ENCODE measurements at places on chromosomes 13 and 19. TPM values are rescaled to one million over a fixed set of nuclear protein-coding genes. Genes with fewer than 3 reads are reported as not detected.
A peak's percentile ranks its signal among the peaks of the same experiment; 100 is the strongest.

Gene TMEM59L
- not detected for total RNA-seq

Gene ZNF222
- 7.4 TPM for total RNA-seq

Gene MBD3L2
- not detected for total RNA-seq

Gene APOC4
- not detected for total RNA-seq

Gene CYP4F11
- total RNA-seq, result 0.16 TPM

Gene TMEM255B
- 0.76 TPM for total RNA-seq

Gene CRB3
- 5.7 TPM for total RNA-seq

Gene CXCL17
- not detected for total RNA-seq

Gene WDR88
- not detected for total RNA-seq

GRCh38 chr13:46595136-46595884 lies 42.3 kb downstream of the LRCH1 start:
- H3K4me3 ChIP-seq, result no peak overlapping the region
- peaks cover 41% of the 10 kb centered on the region for H3K4me1 ChIP-seq
- H3K27ac ChIP-seq, result no peak overlapping the region
- H3K36me3 ChIP-seq, result no peaks in the 10 kb centered on the region
- no peaks in the 10 kb centered on the region for H3K27me3 ChIP-seq

GRCh38 chr13:50991579-50992521 lies 82.3 kb downstream of the RNASEH2B start:
- peaks cover 4% of the 10 kb centered on the region for H3K4me1 ChIP-seq
- no peak overlapping the region for H3K4me3 ChIP-seq
- H3K27me3 ChIP-seq, result no peaks in the 10 kb centered on the region
- H3K36me3 ChIP-seq, result no peaks in the 10 kb centered on the region
- H3K27ac ChIP-seq, result peak overlapping the region; percentile 33
- DNase-seq, result no peak

DNA sequence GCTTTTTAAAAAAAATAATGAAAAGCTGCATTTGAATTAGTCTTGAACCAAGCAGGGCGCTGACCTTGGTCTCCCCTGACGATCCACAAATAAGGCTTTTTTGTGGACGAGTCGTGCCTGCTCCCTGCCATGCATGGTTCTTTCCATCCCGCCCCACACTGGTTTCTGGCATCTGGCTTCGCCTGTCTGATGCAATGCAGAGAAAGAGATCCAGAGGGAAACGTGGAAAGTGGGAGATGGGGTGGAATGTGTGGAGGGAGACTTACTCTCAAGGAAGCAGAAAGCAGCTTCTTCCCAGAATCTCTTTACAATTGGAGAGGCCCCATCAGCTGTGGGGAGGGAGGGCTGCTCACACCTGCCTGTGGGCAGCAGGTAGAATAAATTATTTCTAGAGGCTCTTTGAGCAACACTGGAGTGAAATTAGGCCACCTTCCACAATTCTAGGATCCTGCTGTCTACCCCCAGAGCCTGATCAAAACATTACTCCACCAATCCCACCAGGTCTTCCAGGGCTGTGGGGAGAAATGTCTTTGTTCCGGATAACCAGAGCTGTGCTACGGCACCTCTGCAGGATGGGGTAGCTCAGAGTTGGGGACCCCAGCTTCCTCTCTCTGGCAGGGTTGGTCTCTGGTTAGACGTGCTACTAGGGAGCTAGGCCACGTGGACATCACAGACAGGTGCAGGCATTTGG lies 183.5 kb downstream of the UQCRFS1 start:
- H3K36me3 ChIP-seq, result no peaks in the 10 kb centered on the region
- peaks cover 5% of the 10 kb centered on the region for H3K27me3 ChIP-seq
- H3K27ac ChIP-seq, result no peak overlapping the region
- DNase-seq, result no peak

- no peak overlapping the region for H3K4me3 ChIP-seq
- no peak for DNase-seq
- H3K27me3 ChIP-seq, result no peaks in the 10 kb centered on the region
- H3K36me3 ChIP-seq, result no peaks in the 10 kb centered on the region
- peaks cover 41% of the 10 kb centered on the region for H3K4me1 ChIP-seq
Observed at GRCh38 chr19:1901940-1902404, 3.2 kb upstream of the ADAT3 start.

GRCh38 chr19:6402837-6403608 lies 10.1 kb upstream of the GTF2F1 start:
- no peak for DNase-seq
- no peak overlapping the region for H3K4me3 ChIP-seq
- no peak overlapping the region for H3K27ac ChIP-seq
- H3K36me3 ChIP-seq, result no peaks in the 10 kb centered on the region
- no peaks in the 10 kb centered on the region for H3K4me1 ChIP-seq

DNA sequence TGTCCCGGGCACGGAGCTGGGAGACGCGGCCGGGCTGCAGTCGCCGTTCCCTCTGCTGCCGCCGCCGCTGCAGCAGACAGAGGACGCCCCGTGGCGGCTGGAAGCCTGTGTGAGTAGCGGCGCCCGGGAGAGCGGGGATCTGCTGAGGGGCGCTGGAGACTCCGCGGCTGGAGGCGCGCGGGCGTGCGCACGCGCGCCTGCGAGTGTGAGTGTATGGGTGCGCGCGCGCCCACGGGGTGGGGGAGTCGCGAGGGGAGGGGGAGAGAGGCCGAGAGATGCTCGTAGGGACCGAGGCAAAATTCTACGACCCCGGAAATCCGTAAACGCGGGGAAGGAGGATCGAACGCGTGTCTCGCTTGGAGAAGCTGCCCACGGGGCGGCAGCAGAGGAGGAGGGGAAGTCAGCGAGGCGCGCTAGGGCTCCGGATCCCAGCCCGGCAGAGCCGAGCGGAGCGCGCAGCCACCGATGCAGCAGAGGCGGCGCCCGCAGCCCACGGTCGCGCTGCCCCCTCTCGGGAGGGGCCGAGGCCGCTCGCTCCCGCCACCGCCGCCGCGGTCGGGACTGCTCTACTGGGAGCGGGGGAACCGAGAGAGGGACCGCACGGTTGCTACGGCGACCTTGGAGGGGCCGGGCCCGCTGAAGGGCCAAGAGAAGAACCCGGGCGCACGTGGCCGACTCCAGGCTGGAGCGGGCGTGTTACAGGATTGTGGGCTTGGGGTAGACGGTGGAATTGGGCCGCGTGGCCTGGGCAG lies at the start of gene ENOX1:
ENOX1 (minus strand) TSS at position 207 of the 752 bp plus-strand sequence.
- peak; percentile 11 for DNase-seq
- no peak within 1 kb of the TSS for H3K27ac ChIP-seq
- peak within 1 kb of the TSS; percentile 7 for H3K4me3 ChIP-seq
- H3K4me1 ChIP-seq, result peaks cover 16% of the 10 kb centered on the region

DNA sequence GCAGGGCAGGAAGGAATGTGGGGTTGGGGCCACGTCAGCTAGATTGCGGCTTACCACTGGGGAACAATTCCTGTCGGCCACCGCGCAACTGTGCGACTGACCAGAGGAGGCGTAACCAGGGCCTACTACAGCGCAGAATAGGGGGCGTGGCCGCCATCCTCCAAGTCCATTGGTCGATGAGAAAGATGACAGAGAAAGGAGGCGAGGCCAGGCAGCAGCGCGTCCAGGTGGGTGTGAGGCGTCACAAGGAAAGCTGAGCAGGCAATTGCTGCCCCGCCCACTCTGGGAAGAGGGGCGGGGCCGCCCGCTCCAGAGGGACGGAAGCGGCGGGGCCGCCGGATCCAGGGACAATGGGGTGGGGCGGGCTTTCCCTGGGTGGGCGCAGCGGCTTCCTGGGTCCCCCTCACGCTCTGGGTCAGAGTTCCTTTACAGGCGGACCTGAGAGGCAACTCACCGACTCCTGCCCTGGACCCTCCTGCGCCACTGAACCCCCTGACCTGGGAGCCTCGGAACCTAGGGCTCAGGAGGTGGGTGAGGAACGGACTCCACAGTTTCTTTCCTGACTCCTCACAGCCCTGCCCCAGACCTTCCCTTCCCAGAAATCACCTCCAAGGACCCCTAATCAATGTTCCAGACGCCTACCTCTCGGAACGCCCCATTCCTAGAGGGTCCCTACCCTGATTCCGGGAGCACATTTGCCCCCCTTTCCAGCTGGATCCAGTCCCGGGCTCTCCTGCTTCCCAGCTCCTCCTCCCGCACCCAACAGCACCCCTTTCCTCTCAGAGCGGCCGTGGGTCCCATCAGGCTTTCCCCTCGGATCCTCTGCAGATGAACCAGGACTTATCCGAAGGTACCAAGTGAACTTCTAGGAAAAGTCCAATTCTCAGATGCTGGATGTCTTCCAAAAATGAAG lies 101.5 kb upstream of the ZNF492 start:
- no peak overlapping the region for H3K4me3 ChIP-seq
- no peak for DNase-seq
- H3K4me1 ChIP-seq, result no peaks in the 10 kb centered on the region
- no peaks in the 10 kb centered on the region for H3K36me3 ChIP-seq

GRCh38 chr13:98299235-98299965 lies 122.3 kb upstream of the RNF113B start:
- no peak overlapping the region for H3K27ac ChIP-seq
- H3K4me1 ChIP-seq, result no peaks in the 10 kb centered on the region
- no peak for DNase-seq
- no peak overlapping the region for H3K4me3 ChIP-seq
- peaks cover 1% of the 10 kb centered on the region for H3K27me3 ChIP-seq

GRCh38 chr13:98954313-98954712 lies 23.6 kb downstream of the DOCK9 start:
- no peak overlapping the region for H3K4me3 ChIP-seq
- H3K27ac ChIP-seq, result no peak overlapping the region
- DNase-seq, result no peak
- no peaks in the 10 kb centered on the region for H3K27me3 ChIP-seq
- no peaks in the 10 kb centered on the region for H3K4me1 ChIP-seq
- H3K36me3 ChIP-seq, result no peaks in the 10 kb centered on the region

- no peak overlapping the region for H3K27ac ChIP-seq
- H3K4me3 ChIP-seq, result no peak overlapping the region
- no peak for DNase-seq
- H3K27me3 ChIP-seq, result no peaks in the 10 kb centered on the region
Observed at GRCh38 chr13:49367640-49368422, 76.0 kb downstream of the CAB39L start.

DNA sequence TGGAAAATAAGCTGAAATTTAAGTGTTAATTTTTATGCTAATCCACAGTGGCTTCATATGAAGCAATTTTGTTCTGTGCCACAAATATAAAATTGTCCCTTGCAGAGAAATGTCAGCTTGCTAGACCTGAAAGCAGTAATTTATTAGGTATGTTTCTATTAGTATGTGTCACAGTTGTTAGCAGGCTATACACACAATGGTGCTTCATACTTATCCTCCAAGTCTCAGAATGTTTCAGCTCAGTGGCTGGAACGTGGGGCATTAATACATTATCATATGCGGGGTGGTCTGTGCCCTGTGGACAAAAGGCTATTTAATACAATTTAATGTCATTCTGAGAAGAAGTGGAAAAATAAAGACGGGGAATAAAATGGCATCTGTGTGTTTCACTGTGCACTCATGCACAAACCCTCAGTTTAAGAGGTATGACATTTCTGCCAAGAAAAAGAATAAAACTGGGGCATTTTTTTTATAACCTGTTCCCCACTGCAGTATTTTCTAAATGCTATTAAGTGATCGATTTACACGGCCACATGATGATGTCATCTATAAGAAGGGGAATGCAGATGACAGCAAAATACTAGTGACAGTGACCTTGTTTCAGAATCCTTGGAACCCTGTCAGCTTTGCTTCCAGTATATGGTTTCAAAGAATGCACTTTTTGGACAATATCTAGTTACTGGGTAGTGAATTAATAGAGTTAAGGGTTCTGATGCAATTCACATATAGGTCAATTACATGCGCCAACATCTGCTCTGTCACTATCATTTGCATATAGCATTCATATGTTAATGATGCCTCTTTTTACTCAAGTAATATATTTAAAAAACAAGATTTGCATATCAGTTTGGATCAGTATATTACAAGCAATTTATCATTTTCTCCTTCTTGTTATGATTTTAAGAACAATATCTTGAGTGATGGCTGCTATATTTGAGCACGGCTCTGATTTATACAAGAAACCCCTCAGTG lies 21.2 kb upstream of the ZNF536 start:
- H3K4me1 ChIP-seq, result no peaks in the 10 kb centered on the region
- no peak overlapping the region for H3K27ac ChIP-seq
- DNase-seq, result no peak
- peaks cover 6% of the 10 kb centered on the region for H3K27me3 ChIP-seq
- H3K36me3 ChIP-seq, result no peaks in the 10 kb centered on the region

- no peak for DNase-seq
- H3K27ac ChIP-seq, result peak overlapping the region; percentile 53
- no peaks in the 10 kb centered on the region for H3K36me3 ChIP-seq
Observed at GRCh38 chr19:52140032-52140710, 433 bp upstream of the ZNF616 start.

- H3K4me3 ChIP-seq, result no peak overlapping the region
- H3K27ac ChIP-seq, result no peak overlapping the region
- DNase-seq, result no peak
Observed at GRCh38 chr19:28489776-28490175, 723.2 kb downstream of the UQCRFS1 start.

GRCh38 chr13:79867254-79867653 lies 386.3 kb downstream of the NDFIP2 start:
- no peak overlapping the region for H3K27ac ChIP-seq
- no peak overlapping the region for H3K4me3 ChIP-seq
- H3K27me3 ChIP-seq, result no peaks in the 10 kb centered on the region
- DNase-seq, result no peak
- H3K36me3 ChIP-seq, result no peaks in the 10 kb centered on the region

- H3K27ac ChIP-seq, result no peak overlapping the region
- H3K36me3 ChIP-seq, result no peaks in the 10 kb centered on the region
- no peak for DNase-seq
- peaks cover 11% of the 10 kb centered on the region for H3K4me1 ChIP-seq
- H3K27me3 ChIP-seq, result no peaks in the 10 kb centered on the region
- no peak overlapping the region for H3K4me3 ChIP-seq
Observed at GRCh38 chr13:41955605-41956004, 5.3 kb downstream of the VWA8 start.

DNA sequence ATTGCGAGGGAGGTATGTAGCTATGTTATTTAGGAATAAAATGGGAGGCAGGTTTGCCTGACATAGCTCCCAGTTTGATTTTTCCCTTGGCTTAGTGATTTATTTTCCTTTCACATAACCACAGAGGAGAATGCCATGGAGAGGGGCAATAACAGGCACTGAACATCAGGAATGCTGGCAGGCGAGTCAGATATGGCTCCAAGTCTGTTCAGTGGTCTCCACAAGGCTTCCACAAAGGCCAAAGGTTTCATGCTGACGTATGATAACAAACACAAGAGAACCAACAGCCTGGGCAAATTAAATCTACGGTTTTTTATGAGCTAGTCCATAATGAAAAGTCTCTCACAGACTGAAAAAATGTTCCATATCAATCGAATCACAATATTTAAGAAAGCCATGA lies 66.7 kb downstream of the SUCLA2 start:
- no peak overlapping the region for H3K27ac ChIP-seq
- no peak for DNase-seq
- no peaks in the 10 kb centered on the region for H3K36me3 ChIP-seq

DNA sequence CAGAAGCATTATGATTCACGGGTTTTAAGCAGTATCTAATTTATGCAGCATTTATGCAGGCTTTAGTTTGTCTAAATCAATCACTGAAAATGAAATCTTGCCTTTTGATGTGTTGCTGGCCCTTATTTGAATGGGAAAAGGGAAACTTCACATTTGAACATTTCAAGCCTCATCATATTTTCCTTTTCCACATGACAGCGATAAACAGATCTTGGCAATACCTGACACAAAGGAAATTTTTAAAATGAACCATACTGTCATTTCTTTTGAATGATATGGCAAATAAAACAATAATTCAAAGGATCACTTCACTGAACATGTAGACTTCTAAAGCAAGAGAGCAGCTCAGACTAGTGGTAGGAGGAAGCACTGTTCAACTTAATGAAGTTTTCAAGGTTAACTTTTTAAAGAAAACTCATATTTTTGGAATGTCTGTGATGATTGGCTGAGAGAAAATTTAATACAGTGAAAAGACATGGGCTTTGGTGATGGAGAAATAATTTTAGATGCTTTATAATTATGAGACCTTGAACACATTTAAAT lies 198.1 kb downstream of the OXGR1 start:
- DNase-seq, result no peak
- H3K27me3 ChIP-seq, result no peaks in the 10 kb centered on the region
- H3K36me3 ChIP-seq, result no peaks in the 10 kb centered on the region
- H3K27ac ChIP-seq, result no peak overlapping the region
- H3K4me3 ChIP-seq, result no peak overlapping the region

Measured in T-cell (primary cell).